ENCODE measurements at places on chromosomes 4 and X.

DNA sequence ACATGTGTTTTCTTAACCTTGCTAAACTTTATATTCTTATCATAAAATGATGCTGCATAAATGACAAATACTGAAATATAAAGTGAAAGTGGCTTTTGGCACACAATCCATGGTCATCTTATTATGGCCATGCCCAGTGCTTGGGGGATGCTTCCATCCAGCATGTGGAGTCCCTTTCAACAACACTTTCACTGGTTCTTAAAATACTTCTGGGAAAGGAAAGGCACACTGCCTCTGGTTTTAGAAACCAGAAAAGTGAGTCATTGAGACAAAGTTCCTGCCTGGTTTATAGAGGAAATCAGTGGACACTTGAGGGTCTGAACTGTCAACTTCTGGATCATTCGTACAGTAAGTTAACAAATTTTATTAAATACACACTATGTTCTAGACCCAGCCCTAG, 248.0 kb upstream of the ADAMTS3 start:
- DNase-seq, result no peak

GRCh38 chr4:80587871-80588385, 252.4 kb downstream of the CFAP299 start:
- no peak for DNase-seq

DNA sequence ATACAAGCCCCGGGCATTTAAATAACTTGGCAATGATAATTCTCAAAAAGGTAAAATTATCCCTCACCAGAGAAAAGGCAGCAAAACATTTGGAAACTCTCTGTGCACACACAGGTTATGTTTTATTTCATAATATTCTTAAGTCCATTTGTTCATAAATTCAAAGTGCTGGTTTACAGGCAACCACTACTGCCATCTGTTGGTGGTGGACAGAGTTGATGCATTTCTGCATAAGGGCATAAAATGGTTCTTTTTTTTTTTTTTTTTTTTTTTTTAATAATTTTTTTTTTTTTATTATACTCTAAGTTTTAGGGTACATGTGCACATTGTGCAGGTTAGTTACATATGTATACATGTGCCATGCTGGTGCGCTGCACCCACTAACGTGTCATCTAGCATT, 31.5 kb upstream of the IL21 start:
- DNase-seq, result no peak

GRCh38 chrX:40243755-40244515, 146.2 kb upstream of the BCOR start:
- DNase-seq, result no peak

DNA sequence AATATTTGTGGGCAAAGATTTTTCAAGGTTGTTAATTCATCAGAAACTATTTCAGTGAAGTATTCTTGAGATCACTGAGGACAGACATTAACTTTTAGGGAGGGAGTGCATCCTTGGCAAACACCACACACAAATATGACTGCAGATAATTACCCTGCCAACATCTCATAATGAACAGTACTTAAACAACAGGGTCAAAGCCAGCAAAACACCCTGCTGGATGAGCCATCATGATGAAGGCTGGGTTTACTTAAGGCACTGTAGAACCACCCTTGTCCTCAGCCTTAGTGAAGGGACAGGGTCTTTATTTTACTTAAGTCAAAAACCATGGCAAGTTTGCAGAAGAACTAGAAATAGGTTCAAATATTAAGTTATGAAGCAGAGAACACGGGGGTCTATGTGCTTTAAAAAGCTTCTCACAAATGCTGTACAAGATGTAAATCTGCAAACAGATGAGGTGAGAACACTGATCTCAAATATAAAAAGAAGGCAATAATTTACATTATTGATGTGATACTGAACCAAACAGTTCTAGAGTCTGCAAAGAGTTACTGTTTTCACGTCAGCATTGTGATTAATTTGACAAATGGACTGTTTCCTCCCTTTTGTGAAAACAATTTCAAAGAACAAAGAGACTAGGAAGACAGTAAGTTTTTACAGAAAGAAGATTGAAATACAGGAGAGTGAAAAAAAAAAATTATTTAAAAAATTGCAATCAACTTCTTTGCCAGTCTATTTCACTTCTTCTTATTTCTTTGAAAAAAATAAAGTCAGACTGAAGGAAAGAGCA, 28.2 kb downstream of the TAPT1 start:
- DNase-seq, result no peak

- DNase-seq, result no peak
Observed at GRCh38 chr4:148730766-148731165, 288.6 kb upstream of the NR3C2 start.

- no peak for DNase-seq
Observed at GRCh38 chr4:75696071-75696470, 22.9 kb upstream of the G3BP2 start.

DNA sequence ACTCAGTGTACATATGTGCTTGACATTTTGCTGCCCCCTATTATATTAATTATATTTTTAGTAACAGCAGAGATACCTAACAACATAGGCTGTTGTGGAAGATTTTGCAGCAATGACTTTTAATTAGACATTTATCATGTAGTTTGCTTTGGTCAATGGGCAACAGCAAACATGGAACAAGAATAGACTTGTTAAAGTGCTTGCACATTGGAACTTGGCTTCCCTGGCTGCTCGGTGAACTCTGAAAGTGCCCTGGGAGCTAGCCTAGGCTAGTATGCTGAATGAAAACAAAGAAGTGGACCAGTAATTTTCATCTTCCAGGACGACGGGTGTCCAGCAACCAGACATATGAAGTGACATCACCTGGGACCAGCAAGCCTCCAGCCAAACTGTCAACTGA, 1157.1 kb downstream of the ARAP2 start:
- no peak for DNase-seq

GRCh38 chrX:789096-789495, 158.5 kb downstream of the SHOX start:
- no peak for DNase-seq

- DNase-seq, result no peak
Observed at GRCh38 chrX:45697591-45697990, 496.9 kb upstream of the DIPK2B start.

GRCh38 chr4:38860788-38861424, 4.3 kb upstream of the TLR6 start:
- no peak for DNase-seq

DNA sequence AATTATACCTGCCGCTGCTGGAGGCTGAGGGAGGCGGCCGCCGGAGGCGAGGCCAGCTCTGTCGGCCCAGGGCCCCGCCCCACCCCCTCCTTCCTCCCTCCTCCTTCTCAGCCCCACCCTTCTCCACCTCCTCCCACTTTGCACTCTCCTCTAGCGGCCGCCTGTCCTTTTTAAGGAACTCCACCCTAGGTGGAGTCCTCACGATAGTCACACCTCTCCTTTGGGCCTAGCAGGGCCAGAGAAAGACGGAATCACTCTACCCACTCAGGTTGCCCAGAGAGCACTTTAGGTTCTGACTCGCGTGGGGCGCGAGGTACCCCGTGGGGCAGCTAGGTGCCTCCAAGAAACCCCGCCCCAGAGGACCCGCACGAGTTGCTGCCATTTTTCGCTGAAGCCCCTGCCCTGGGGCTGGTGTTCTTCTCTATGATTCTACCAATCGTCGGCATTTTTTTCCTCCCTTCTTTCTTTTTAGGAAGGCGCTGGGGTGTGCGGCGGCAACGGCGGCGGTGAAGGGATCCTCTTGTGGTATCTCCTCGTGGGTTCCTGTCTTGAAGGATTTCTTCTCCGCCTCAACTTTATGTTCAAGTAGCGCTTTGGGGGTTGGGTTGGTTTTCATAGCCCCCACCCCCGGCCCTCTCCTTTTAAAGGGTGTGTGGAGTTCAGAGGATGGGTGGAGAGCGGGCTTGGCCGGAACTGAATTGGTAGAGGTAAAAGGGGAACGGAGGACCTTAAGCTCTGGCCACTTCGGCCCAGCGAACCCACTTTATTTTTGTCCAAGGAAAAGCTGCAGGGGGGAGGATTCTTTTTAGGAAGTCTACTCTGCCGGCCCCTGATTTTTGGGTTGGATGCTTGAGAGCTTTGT, at the start of gene KLF8:
Gene KLF8 (plus strand): TSS at position 136 of the 862 bp plus-strand sequence. CDS start 979 bp downstream, outside the sequence.
- DNase-seq, result no peak

DNA sequence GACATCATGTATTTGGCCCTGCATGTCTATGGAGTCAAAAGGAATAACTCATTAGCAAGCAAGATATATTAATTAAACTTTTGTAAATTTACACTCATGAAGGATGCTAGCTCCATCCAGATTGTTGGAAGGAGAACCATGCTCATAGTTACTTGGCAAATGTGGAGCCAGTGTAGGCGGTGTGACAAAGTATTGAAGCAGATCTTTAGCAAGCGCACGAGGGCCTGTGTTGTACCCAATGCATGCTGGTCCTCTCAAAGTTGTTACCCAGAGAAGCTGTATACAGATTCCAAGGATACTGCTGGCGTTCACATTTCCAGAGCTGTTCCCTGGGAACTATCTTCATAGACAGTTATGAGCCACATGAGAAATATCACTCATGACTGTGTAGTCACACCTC, 196.4 kb upstream of the MBNL3 start:
- DNase-seq, result no peak

DNA sequence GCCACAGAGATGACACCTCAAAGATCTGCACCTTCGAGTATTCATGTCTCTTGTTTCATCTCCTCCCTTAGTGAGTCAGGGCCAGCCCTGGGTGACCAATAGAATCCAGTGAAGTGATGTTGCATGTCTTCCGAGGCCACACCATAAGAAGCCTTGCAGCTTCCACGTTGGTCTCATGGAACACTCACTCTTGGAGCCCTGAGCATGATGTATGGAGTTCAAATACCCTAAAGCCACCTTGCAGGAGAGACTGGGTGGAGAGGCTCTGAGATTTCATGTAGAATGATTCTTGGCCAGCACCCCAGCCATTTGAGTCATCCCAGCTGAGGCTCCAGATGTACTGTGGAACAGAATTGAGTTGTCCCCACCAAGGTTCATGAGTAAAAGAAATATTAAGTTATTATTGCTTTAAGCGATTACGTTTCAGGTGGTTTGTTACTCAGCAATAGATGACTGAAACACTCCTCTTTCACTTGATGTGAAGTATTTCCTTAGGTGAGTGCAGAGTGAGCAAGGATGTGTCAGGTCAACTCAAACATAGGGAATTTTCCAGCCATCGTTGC, 5.0 kb upstream of the RP2 start:
- DNase-seq, result no peak

- no peak for DNase-seq
Observed at GRCh38 chr4:185847352-185848097, 35.5 kb upstream of the SORBS2 start.

DNA sequence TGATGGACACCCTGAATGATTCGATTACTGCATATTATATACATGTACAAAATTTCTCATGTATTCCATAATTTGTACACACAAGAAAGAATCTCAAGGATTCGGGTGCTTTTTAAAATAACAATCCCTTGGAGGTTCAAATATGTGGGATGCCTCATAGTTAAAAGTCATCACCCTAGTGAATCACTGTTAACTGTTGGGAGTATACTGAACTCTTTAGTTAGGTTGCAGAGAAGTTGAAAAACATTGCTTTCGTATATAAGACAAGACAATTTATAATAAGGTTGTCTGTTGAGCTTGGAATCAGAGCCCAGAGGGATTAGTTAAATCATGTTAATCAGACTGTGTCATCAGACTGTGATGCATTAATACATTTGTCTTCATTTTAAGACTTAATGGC, 15.6 kb downstream of the DCK start:
- DNase-seq, result no peak

GRCh38 chr4:77047037-77047436, 28.8 kb downstream of the CCNI start:
- DNase-seq, result no peak

- DNase-seq, result no peak
Observed at GRCh38 chr4:104574371-104574770, 79.7 kb upstream of the CXXC4 start.

DNA sequence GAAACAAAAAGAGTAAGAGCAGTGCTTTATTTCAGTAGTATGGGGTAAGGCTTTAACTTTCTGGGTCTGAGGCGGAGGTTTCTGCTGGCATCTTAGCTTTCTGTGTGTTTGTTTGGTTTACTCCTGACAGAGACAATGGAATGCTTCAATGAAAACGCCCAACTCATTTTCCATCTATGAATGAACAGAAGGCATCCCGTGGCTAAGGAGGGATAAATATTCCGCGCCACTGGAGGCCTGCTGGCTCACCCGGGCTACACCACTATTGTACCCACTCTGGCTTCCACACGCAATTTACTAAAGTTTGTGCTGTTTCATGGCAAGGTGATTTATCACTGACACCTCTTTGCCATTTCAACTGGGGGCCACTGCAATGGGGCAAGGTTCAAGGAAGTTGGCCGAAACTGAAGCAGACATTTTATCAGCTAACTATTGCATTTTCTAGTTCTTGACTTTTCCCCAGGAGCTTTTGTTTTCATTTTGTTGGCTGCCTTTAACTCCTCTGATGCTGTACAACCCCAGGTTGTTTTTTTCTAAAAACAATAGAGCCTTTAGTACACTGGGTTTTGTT, 32.8 kb upstream of the PPARGC1A start:
- DNase-seq, result no peak

DNA sequence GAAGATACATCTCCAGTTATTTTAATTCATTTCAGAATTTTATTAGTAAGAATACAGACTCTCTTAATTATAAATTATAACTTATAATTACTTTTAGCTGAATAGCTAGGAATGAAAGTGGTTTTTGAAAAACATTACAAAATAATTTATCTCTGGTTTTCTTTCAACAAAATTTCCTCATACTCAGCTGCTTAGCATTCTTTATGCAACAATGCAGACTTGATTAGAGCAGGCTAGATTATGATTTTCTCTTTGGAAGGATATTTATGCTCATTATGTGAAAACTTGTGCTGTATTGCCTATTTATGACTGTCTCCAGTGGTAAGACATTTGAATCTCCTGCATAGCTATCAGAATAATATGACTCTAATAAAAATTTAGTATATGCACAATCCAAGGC, 2023.7 kb downstream of the C4orf33 start:
- no peak for DNase-seq

GRCh38 chr4:19936476-19936875, 315.2 kb upstream of the SLIT2 start:
- no peak for DNase-seq

- no peak for DNase-seq
Observed at GRCh38 chr4:181971411-181971810, 271.8 kb upstream of the TENM3 start.

- no peak for DNase-seq
Observed at GRCh38 chrX:107850422-107850765, 24.7 kb downstream of the MID2 start.

GRCh38 chr4:113682730-113683537, 78.6 kb downstream of the CAMK2D start:
- peak; percentile 41 for DNase-seq

- DNase-seq, result no peak
Observed at GRCh38 chr4:62912531-62912930, 1496.7 kb downstream of the TECRL start.
